SJCRH30 (cell line): ENCODE measurements at places on chromosomes 11 and 22.

DNA sequence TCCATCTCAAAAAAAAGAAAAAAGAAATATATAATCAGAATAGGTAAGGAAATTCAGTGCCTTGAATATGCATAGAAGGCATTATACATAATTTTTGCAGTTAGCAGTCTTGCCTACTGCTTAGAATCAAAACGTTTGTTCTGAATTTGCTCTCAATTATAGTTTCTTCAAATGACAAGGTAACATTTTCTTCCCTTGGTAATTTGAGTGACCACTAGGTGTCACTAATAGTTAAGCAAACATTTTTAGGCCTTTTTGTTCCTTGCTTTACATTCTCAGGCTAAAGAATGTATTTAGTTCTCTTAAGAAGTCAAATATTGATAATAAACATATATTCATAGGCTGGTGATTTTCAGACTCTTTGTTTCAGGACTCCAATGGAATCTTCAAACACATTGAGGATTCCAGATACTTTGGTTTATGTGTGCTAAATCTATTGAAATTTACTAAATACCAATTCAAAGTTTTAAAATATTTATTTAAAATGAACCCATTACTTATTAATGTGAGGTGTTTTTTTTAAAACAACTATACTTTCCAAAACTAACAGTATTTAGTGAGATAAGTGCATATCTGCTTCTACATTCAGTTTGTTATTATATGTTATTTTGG lies 55.0 kb upstream of the DEPDC7 start:
- no peak overlapping the region for H3K4me3 ChIP-seq
- no peak overlapping the region for H3K27ac ChIP-seq
- no peaks in the 10 kb centered on the region for H3K4me1 ChIP-seq
- H3K27me3 ChIP-seq = no peaks in the 10 kb centered on the region
- no peak for DNase-seq
- H3K36me3 ChIP-seq = peaks cover 71% of the 10 kb centered on the region

GRCh38 chr22:24190159-24190540 lies 8.9 kb downstream of the SUSD2 start:
- H3K27ac ChIP-seq = no peak overlapping the region
- DNase-seq = no peak
- no peaks in the 10 kb centered on the region for H3K36me3 ChIP-seq
- no peaks in the 10 kb centered on the region for H3K27me3 ChIP-seq
- H3K4me3 ChIP-seq = no peak overlapping the region
- no peaks in the 10 kb centered on the region for H3K4me1 ChIP-seq

DNA sequence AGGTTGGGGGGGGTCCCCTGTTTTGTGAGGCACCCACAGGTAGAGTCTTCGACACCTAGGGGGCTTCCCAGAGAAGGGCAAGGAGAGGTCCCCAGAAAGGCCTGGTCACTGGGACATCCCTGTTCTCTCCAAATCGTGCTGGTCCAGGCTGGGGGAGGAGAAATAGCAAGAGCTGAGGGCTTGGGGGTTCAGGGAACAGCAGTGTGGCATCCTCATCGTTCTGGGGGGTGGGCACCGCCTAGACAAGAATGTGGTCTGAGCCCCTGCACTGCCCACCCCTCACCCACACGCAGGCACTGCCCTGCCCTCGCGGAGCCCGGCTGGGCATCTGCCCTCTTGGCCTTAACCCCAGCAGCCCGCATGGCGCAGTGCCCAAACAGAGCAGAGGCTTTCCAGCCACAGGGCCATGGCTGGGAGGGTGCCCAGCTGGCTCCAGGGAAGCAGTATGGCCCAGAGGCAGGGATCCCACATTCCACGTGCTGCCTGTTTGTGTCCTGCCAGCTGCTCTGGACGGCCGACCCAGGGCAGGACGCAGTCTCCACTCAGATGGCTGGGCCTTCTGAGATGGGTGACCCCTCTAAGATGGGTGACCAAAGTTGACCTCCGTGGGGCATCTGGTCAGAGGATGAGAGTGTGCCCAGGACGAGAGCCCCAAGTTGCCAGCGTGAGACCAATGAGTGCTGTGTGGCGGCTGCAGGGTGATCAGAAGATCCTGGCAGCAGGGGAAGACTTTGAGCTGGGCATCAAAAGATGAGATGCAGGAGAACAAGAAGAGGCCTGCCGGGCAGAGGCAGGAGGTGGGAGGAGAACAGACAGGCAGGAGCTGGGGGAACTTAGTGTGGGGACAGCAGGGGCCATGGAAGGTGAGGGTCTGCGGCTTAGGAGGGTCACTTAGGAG lies 14.4 kb downstream of the SCARF2 start:
- no peaks in the 10 kb centered on the region for H3K27me3 ChIP-seq
- no peak overlapping the region for H3K27ac ChIP-seq
- H3K4me3 ChIP-seq = no peak overlapping the region
- peaks cover 13% of the 10 kb centered on the region for H3K36me3 ChIP-seq
- no peaks in the 10 kb centered on the region; the same call in 1 of the 2 replicates for H3K4me1 ChIP-seq

- peak within 1 kb of the TSS; percentile 92 for H3K4me3 ChIP-seq
- H3K4me1 ChIP-seq = peaks cover 9% of the 10 kb centered on the region
- no peaks in the 10 kb centered on the region for H3K27me3 ChIP-seq
- H3K36me3 ChIP-seq = no peaks in the 10 kb centered on the region
- peak within 1 kb of the TSS; percentile 74 for H3K27ac ChIP-seq
- DNase-seq = peak; percentile 79
These were observed at the start of gene MPPED2 for GRCh38 chr11:30586251-30587144. Gene MPPED2, minus strand, starts transcription at chr11:30586353. Its CDS starts 5,980 bp downstream, at chr11:30580373.

DNA sequence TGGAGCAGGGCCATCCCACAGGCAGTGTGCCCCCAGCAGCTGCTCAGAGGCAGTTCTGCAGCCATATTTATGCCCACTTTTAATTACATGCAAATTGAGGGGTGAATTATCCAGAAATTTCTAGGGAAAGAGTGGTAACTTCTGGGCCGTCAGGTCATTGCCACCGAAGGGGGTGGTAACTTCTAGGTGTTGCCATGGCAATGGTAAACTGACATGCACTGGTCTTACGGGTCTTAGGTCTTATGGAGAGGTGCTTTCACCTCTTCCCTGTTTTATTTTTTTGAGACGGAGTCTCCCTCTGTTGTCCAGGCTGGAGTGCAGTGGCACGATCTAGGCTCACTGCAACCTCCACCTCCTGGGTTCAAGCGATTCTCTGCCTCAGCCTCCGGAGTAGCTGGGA lies 3.8 kb upstream of the TMEM134 start:
- no peaks in the 10 kb centered on the region for H3K36me3 ChIP-seq
- no peak overlapping the region for H3K27ac ChIP-seq
- no peaks in the 10 kb centered on the region for H3K27me3 ChIP-seq
- DNase-seq = no peak
- H3K4me1 ChIP-seq = no peaks in the 10 kb centered on the region

DNA sequence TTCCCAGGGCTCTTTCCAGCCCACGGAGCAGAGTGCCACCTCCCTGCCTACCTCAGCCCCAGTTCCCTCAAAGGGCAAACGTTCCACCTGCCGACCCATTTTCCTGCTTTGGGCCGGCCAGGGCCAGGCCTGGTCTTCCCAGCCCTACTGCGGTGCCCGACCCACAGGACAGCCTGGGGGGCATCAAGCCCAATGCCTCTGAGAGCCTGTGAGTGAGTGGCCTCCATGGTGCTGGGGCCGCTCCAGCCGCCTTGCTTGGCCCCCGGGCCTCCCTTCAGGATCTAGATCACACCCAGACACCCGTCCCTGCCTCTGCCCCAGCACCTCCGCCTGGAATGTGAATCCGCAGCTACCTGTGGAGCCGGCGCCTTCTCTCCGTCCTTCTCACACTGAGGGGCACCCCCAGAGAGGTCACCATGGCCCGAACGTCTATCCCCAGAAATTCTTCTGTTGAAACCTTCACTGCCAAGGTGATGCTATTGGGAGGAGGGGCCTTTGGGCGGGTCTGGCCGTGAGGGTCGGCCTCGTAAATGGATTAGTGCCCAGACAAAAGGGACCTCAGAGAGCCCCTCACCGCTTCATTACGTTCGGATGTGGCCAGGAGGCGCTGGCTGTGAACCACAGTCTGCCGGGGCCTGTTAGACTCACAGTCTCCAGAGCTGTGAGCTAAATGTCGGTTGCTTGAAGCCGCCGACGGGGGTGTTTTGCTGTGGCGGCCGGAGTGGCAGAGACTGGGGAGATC lies 36.2 kb upstream of the BRSK2 start:
- no peak for DNase-seq
- no peak overlapping the region for H3K27ac ChIP-seq
- no peaks in the 10 kb centered on the region for H3K27me3 ChIP-seq

DNA sequence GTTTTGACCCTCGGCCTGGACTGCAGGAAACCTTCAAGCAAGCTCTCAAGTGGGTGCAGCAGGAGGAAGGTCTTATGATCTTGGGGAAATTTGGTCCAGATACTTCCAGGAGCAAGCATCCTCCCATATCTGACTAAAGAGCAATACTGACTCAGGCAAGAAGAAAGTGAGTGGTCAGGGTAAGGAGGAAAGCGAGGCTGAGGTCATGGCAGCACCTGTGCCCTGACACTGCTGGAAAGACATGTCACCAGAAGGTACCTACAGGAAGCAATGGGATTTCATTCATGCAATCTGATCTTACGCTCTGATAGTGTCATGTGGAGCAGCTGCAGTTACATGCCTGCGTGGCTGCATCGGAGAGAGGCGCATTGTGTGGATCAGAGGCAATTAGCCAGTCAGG lies 6.5 kb upstream of the TOP3B start:
- no peaks in the 10 kb centered on the region for H3K36me3 ChIP-seq
- H3K4me1 ChIP-seq = peaks cover 11% of the 10 kb centered on the region
- no peak overlapping the region for H3K4me3 ChIP-seq
